ENCODE measurements at places on chromosomes 6 and 20.
A peak's percentile ranks its signal among the peaks of the same experiment; 100 is the strongest.

DNA sequence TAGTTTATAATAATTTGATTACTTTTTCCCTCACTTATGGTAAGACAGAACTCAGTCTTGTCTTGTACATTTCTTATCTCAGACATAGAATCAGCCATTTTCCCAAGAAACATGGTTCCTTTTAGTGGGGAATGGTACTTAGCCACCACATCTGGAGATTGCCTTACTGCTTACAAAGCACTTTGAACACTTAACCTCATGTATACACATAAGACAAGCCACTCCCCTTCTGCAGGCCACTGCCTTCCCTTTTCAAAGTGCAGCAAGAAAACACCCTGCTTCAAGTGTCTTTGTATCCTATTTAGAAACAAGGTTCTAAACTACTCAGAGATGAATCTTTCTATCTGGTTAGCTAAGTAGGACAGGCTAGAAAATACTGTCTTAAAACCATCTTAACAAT lies 159.2 kb downstream of the UBE3D start:
- DNase-seq: no peak

DNA sequence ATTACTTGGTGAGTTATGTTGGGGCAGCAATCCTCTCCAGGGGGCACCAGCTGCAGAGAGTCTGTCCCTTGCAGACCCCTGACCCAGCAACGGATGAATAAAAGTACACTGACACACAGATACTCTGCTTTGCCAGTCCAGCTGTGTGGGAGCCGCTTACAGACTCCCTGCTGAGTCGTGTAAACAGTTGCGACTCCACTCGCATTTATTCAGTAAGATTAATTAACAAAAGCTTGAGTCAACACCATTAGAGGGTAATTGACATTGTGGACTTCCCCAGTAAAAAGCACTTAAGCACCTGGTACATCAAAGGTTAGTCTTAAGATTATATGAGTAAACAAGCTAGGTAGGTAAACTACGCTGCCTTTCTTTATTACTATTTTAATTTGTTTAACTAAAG lies 92.0 kb upstream of the TMEM181 start:
- no peak for DNase-seq

DNA sequence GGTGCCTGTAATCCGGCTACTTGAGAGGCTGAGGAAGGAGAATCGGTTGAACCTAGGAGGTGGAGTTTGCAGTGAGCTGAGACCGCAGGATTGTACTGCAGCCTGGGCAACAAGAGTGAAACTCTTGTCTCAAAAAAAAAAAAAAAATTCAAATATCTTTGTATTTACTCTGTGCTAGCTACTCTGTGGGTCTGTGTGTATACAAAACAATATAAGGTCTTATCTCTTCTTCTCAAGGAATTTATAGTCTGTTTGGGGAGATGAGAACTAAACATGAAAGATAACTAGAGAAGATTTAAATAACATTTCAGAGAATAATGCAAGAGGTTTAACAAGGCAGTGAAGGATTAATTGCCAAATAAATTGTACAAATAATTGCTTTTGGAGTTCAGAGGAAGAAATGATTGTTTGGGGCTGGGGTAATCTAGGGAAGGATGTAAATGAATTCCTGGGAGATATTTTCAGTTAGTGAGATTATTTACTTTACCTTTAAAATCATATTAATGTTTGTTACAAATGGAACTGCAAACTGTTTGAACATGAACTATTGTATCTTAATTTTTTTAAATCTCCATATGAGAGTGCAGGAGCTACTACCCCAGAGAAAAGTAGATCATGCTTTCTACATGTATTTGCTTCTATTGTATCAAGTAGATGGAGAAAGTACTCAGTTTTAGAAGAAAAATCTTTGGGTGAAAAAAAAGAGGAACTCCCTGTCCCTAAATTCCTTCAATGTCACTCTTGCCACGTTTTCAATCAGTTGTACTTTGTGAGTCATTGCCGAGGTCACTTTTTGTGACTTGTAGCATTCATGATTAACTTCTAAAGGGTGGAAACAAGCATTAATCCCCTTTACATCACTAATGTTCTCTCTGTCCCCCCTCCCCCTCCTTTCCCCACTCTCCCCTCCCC lies 39.0 kb downstream of the NCOA3 start:
- DNase-seq: no peak

DNA sequence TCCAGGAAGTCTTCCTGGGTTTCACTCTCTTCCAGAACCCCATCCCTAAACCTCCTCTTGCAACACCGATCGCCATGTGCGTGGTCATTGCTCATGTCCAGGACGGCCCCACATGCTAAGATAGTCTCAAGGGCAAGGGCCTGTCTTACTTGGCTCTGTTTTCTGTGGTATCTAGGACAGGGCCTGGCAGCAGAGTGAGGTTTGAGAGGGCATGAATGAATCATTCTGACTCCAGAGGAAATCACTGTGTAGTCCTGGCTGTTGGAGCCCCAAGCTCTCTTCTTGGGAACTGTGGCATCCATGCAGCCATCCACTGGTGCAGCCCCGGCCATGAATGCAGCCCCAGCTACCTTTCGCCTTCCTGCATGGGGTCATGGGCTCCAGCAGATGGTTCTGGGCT lies 12.4 kb downstream of the SIRPA start:
- no peak for DNase-seq

- peak; percentile 41 for DNase-seq
Observed at GRCh38 chr6:144013486-144013909, 5.4 kb upstream of the PLAGL1 start.

DNA sequence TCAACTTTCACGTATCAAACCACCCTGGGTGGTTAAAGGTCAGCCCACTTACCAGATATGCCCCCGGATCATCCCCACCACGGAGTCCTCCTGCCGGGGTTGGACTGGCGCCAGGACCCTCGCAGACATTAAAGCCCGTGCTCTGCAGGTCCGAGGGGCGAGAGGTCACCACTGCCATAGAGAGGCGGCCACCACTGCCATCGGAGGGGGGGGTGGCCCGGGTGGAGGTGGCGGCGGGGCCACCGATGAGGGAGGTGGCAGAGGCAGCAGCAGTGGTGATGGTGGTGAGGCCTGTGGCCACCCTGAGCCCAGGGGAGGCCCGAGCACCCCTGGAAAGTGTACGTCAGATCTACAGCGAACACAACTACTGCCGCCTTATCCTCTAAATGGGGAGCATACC lies 76.3 kb downstream of the ASXL1 start:
- no peak for DNase-seq

DNA sequence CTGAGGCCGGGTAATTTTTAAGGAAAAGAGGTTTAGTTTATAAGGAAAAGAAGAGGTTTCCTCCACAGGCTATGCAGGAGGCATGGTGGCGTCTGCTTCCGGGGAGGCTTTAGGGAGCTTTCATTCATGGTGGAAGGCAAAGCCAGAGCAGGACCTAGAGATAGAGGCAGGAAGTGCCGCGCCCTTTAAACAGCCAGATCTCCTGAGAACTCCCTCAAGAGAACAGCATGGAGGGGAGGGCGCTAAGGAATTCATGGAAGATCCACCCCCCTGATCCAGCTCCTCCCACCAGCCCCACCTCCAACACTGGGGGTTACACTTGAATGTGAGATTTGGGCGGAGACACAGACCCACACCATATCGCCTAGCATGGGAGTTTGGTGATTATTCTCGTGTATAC lies 13.9 kb upstream of the DACT2 start:
- no peak for DNase-seq

- no peak for DNase-seq
Observed at GRCh38 chr20:47035026-47035590, 140.5 kb downstream of the EYA2 start.

GRCh38 chr6:5214570-5215052 lies 46.1 kb downstream of the LYRM4 start:
- no peak for DNase-seq

DNA sequence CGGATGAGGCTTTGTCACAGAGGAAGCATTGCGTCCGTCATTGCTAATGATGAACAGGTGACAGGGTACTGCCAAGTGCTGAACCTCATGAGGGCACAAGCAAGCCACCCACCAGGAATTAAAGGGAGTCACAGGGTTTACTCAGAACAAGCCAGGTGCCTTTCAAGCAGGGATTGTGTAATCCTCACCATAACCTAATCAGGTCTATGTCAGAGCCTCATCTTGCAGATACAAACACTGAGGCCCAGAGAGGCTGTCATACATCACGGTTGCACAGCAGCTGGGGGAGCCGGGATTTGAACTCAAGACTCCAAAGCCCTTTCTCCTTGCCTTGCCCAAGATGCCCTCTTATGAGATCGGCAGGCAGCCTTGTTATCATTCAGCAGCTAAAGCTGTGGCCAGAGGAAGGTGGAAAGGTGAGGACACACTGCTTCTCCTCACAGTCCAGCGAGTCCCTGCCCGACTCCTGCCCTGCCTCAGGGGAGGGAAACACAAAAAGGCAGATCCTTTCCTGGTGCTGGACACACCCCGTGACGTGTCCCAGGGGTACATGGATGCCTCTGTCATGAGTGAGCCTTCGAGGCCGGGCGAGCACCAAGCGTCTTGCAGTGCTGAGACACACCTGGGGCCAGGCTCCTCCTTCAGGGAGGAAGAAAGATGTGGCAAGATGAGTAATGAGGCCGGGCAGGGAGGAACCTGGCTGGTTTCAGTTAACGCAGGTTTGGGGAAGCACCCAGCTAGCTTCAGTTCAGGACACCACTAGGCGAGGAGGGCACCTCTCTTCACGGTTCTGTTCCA lies 214.9 kb downstream of the LY86 start:
- DNase-seq: no peak

GRCh38 chr6:126054802-126055201 lies 68.5 kb downstream of the TRMT11 start:
- DNase-seq: no peak

- peak; percentile 29 for DNase-seq
Observed at GRCh38 chr6:34143884-34144580, 1.9 kb downstream of the GRM4 start.

DNA sequence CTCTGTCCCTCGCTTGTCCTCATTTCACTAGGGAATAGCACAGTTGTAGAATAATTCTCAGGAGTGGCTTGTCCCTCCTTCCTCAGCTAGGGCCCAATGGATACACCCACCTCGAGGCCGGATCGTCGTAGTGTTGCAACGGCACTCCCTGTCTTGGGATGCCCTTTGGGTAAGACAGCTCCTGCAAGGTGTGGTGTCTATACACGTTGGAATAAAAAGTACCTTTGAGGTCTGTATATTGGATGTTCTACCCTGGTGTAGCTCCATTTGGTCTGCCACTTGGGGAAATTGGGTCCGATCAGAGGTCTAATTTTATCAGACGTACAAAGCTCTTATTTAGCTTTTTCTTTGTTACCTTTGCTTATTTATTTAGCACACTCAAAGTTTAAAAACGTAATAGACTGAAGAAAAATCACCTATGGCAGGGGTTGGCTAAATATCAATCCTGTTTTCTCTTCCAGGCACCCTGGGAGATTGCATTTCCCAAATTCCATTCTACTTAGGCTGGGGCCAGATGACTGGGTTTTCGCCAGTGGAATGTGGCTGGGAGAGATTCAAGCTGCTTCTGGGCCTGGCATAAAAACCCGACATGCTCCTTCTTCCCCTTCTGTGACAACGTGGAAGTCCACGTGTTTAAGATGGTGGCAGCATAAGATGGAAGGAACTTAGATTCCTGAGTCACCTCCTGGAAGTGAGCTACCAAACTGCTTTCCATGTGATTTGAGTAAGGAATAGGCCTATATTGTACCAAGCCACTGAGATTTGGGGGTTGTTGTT lies 82.3 kb upstream of the CD83 start:
- DNase-seq: no peak

DNA sequence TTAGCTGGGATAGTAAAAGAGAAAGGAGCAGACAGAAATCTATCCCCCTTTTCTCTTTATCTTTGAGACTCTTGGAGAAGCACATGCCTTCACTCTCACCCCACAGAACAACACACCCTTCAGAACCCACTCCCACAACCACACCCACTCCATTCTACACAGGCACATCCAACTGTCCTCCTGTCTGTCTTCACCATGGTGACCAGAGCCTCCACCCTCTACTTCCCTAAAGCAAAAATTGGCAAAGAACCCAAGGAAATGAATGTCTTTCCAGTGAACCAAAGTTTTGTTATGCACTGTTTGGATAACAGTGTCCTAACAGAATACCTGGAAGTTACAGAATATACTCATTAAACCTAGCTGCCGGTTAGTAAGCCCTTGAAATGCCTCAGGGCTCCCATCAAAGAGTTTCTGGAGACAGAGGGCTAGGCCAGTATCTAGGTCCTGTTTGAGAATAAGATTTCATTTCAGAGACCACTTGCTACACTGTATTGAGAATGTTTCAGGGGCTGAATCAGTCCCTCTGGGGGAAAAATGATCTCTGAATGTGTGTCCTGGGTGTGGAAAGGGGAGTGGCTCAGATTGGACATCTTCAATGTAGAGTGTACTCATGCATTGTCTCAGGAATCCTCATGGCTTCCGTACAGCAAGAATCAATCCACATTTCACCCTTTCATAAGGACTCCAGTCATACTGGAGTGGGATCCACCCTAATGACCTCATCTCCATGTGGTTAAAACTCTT lies 101.1 kb downstream of the LY86 start:
- no peak for DNase-seq

GRCh38 chr20:33688938-33689424 lies 2.8 kb upstream of the E2F1 start:
- no peak for DNase-seq

- DNase-seq: peak; percentile 59
Observed at GRCh38 chr6:139161817-139162284, 27.0 kb downstream of the HECA start.

DNA sequence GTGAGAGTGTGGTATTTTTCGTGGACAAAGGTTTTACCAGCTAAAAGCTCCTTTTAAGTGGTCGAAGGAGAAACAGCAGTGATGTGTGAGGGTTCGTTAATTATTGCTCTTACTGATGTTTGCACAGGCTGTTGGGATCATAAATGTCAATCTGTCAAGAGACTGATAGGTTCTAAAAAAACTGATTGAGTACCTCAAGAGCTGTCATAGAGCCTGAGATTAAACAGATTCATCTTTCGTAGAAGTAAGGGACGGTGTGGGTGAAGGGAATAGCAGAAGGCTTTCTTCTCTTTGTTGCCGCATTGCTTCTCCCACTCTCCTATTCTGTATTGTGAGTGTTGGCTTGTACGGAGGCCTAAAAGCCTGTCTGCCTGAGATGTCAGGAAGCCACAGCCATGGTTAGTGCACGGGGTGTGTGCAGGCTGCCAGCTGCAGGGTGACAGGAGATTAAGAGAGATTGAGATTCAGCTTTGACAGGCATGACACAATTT lies 291.0 kb downstream of the ZFAND3 start:
- DNase-seq: no peak

All from activated gamma-delta T cell treated with anti-CD3 and anti-CD28 coated beads, Interleukin-2, amount 50 U/mL, for 16 hours (primary cell).